Stimulated activated effector memory CD8-positive, alpha-beta T cell treated with anti-CD3 and anti-CD28 coated beads, Interleukin-12 subunit alpha, Interleukin-12 subunit beta, amount 100 ng/mL, for 72 hours (primary cell): ENCODE measurements at places on chromosomes 16 and 17.

DNA sequence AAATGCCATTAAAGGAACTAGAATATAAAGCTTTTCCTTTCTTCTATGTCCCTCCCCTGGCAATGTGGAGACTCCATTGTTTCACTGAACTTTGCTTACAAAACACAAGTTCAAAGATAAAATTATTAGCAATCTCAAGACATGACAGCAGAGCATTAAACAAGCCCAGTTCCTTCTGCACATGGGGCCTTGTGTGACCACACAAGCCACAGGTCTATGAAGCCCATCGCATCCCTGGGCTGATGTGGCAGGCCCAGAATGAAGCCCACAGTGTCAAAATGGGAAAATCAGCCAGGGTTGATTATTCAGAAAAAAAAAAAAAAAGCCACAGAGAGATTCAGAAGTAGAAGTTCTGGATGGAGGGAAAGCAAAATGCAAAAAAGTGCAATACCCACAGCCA lies 12.9 kb upstream of the SLC39A11 start:
- no peak for DNase-seq

- no peak for DNase-seq
Observed at GRCh38 chr17:6328279-6328678, 106.6 kb downstream of the AIPL1 start.

DNA sequence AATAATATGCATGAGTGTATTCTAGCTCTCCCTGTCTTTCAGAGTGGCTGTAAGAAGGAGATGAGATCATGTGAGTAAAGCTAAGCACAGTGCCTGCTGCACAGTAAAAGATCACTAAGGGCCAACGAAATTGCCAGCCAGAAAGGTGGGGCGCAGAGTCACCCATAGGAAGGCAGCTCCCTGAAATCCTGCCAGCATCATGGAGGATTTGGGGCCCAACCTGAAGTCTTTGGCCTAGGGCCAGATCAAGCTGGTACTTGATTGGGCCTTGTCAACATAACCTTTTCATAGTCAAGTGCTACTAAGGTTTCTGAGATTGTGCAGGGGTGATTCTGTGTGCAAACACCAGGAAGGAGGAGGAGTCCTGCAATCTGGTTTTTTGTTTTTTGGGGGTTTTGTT lies 16.5 kb downstream of the SCNN1B start:
- DNase-seq = no peak

DNA sequence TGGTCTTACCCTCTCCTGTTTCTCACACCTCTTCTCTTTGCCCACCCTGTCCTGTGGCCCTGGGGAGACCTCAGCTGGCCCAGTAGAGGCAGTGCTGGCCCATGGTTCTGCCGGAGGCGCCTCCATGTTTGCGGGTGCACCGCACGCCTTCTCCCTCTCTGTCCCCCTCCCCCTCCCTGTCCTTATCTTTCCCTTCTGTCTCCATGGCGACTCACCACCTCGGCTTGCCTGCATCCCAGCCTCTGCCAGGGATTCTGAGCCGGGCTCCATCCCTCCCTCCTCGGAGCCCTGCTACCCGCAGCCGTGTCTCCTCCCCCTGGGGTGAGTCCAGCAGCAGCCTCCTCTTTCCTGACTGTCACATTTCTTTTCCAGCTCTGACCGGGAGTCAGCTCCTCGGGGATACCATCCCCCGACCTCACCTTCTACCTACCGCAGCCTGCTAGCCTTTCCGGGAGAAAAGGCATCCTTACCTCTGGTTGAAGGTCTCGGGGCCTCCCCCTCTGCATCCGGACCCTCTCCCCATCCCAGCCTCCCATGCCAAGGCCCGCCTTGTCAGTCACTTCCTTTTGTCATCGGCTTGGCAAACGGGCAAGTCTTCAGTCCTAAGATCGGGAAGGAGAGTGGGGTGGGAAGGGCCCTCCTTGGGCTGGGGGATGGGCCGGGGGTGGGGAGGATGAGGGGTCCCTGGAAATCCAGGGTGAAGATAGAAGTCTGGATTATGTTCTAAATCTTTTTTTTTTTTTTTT lies at the start of gene RNF112:
RNF112 (plus strand) TSS at position 358 of the 746 bp plus-strand sequence; CDS start at position 535, 177 bp downstream.
- no peak for DNase-seq

DNA sequence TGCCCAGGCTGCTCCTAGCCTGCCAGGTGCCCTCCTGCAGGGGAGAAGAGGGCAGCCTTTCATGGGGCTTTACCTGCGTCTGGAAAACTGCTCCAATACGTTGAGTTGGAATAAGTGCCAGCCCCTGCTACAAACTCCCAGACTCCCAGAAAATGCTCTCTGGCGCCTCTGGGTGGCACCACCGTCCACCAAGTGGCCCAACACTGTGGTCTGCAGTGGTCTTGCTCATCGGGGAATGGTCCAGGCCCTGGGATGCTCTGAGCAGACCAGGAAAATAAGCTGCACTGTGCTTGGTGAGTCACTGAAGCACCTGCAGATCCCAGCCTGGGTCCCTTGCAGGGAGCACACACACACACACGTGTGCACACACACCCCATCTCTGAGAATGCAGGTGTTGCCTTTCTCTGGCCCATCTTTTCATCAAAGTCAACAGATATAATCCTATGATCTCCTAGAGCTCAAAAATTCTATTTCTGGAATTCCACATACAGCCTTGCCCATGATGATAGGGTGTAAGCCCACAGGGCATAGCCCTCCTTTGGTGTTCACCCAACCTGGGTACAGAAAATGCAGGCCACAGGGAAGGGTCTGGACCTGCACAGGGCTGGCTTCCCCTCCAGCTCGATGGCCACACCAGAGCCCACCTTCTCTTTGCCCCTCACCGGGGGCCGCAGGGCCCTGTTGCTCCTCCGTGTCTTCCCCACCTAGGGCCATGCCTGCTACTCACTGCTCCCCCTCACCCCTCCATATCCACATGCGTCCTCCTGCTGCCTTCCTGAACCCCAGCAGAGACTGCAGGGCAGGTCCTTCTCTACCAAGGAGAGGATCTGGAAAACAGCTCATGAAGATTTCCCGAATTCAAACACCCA lies 20.5 kb downstream of the CDIP1 start:
- no peak for DNase-seq

DNA sequence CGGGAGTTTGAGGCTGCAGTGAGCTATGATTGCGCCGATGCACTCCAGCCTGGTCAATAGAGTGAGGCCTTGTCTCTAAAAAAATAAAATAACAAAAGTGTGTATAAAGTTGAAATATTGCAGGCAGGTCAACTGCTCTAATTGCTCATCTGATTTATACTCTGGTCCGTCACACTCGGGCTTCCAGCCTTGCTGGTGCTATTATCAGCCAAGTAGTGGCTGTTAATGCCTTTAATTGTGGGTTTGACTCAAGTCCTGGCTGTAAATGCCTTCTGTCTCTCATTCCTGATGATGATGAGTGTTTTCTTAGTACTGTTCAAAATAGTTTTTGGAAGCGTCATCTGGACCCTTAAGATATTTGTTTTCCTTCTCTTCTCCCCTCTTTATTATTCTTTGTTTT lies 18.4 kb downstream of the SYT17 start:
- DNase-seq = no peak

- no peak for DNase-seq
Observed at GRCh38 chr16:61243954-61244353, 792.3 kb downstream of the CDH8 start.

GRCh38 chr16:66594739-66595138 lies 9.8 kb upstream of the CMTM3 start:
- no peak for DNase-seq

GRCh38 chr17:927611-928461 lies 51.7 kb downstream of the NXN start:
- no peak for DNase-seq

DNA sequence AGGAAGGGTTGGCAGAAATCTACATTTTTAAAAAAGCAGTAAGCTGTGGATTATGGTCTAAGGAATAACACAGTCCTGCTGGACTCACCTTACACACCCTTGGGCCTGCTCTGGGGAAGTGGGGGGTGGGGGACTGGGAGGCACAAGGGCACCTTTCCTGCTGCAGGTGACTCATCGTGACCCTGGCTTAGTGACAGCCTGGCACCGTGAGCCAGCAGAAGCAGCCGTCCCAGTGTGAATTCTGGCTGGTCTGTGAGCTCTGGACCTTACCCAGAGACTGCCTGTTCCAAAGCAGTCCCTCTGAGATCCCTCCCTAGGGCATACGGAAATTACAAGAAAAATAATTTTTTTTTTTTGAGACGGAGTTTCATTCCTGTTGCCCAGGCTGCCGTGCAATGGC lies 4.2 kb upstream of the CRK start:
- no peak for DNase-seq

DNA sequence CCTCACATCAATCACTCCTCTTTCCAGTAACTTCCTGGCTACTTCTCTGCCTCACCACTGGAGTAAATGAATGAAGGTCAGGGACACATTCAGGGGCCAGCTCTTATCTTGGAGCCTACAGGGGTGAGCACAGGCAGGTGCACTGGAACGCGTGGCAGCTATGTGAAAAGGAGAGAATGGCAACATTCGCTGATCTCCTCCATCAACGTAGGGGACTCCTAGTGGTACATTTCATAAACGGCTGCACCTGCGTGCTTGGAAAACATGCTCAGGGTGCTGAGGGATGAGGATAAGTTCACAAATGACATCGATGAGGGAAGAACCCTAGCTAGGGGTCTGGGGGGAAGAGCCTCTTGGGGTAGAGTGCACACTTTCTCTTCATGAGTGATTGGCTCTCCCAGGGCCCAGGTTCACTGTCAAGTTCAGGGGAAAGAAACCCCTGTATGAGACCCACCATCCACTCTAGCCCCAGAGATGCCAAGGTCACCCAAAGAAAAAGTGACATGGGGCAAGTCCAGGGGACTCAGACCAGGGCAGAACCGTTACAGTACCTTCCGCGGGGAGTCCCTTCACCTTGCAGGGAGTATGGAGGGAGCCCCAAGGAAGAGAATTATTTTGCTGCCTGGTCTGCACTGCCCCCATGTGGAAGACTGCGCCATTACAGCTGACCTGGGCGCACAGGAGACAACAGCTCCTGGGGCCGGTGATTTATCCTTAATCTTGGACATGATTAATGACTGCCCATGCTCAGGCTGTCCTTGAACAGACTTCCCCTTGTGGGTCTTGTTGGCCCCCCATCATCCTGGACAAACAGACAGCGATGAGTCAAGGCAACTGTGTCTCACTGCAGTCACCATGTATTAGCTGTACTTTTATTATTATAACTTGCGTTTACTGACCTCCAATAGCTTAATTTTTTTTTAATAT lies 30.1 kb downstream of the VAC14 start:
- DNase-seq = peak; percentile 59

- DNase-seq = no peak
Observed at GRCh38 chr16:56637814-56638750, at the start of gene MT1A. Gene MT1A (plus strand): TSS chr16:56638666. CDS start chr16:56638739, 73 bp downstream.

DNA sequence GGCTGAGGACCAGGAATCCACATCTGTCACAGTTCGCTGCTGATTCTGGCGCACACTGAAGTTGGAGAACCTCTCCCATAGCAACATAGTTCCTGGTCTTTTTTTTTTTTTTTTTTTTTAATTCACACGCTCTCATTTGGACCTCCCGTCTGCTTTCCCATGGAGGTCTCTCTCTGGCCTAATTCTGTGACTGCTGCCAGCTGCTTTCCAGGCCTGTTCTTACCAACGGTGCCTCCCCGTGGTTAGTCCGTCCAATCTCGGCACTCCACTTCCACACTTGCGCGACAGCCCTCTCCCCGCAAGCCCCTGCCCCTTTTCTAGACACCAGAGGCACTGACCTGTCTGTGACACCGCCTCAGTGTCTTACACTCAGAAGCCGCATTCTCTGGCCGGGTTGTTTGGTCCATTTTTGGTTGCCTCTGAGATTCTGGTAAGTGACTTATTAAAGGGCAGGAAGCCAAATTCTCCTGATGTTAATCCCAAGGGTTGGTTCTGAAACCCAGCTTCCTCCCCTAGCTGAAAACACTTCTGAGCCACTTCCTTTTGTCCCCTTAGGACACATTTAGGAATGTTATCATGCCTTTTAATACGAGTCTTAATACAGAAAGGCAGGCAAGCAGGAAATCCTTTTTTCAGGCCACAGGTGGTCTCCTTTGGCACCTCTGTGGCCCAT lies 1.1 kb upstream of the AKTIP start:
- peak; percentile 64 for DNase-seq

DNA sequence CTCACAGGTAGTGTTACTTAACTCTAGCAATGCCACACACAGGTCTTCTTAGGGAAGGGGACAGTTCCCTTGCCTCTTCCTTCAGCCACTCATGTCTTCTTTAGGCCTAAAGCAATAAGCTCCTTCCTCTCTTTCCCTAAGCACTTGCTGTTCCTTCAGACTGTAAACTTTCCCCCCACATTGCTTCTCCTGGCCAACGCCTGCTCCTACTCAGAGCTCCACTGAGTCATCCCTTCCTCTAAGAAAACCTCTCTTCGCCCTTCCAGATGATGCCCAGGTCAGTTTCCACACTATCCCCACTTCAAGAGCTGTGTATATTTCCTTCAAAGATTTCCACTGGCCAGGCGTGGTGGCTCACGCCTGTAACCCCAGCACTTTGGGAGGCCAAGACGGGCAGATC lies 12.5 kb upstream of the EPOP start:
- no peak for DNase-seq

DNA sequence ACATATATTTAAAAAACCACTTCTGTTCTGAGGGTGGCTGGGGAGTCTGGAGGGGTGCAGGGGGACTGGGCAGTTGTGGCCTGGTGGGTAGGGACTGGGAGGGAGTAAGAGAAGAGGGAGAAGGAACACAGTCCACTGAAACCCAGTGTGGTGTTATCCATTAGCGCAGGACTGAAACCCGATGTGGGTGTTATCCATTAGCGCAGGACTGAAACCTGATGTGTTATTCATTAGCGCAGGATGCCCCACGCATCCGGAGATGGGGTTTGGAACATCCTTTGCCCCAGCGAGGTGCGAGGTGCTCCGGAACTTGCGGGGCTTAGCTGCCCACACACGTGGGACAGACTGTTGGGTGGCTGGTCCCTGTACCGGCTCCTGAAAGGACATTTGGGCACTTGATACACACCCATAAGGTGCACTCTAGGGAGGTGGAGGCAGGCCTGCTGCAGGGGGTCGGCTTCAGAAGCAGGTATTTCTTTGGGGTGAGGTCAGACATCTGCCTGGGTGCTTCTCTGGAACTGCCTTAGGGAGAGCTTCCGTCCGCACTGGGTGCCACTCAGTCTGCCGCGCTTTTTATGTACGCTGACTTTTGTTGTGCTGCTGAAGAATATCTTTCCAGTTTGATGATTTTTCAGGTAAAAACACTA lies 20.3 kb upstream of the FASN start:
- no peak for DNase-seq

GRCh38 chr17:81309140-81309858 lies 14.2 kb upstream of the SLC38A10 start:
- no peak for DNase-seq

- no peak for DNase-seq
Observed at GRCh38 chr16:81384006-81384405, 60.6 kb upstream of the CMIP start.

DNA sequence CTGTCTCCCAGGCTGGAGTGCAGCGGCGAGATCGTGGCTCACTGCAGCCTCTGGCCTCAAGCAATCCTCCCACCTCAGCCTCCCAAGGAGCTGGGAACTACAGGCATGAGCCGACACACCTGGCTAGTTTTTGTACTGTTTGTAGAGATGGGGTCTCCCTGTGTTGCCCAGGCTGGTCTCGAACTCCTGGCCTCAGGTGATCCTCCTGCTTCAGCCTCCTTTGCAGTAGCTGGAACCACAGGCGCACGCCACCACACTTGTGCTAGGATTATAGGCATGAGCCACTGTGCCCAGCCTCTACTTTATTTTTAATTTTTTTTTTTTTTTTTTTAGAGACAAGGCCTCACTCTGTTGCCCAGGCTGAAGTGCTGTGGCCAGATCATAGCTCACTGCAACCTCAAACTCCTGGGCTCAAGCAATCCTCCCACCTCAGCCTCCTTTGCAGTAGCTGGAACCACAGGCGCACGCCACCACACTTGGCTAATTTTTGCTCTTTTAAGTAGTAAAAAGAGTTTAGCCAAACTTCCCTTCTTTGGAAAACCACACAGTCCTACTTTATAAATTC lies 4.4 kb downstream of the NTAN1 start:
- no peak for DNase-seq

- DNase-seq = no peak
Observed at GRCh38 chr17:49944273-49944870, 24.6 kb upstream of the DLX4 start.
